Hindlimb muscle (tissue), 1 donor: ENCODE measurements at places on chromosomes 7 and 10. TPM values are rescaled to one million over a fixed set of nuclear protein-coding genes. Genes with fewer than 3 reads are reported as not detected.

DNA sequence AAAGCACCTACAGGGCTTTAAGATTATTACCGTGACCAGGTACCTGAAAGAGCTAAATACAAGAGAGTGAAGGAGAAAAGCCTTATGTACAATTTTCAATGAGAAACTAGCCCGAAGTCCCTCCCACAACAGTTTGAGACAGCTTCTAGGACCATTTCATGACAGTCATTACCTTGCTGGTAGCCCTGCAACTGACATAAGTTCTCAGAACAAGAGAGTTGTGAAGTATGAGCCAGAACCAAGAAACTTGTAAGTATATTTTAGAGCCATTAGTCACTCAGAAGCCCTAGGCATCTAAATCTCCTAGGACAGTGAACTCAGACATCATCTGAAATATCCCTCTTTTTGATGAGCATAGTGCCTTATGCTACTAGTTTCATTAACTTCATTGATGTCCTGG is 792.1 kb downstream of the GRM8 start:
- no peak for DNase-seq

DNA sequence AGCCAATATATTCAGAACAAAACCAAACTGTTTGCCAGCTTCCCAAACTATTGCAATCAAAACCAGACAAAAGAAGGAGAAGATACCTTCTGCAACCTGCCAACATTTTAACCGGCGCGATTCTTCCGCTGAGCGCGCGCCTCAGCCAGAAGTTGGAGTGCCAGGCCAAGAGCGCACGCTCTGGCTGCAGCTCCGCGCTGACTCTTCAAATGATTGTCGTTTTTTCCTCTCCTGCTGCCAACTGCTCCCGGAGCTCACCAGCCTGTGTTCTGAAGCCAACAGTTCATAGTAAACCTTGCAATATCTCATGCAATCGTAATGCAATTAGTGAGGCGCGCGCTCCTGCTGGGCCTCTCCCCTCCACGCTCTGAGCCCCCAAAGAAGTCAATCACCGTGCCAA is 259.7 kb upstream of the MGMT start:
- peak; percentile 70 for DNase-seq

GRCh38 chr10:118564114-118564513 is 31.3 kb downstream of the PRLHR start:
- no peak for DNase-seq

GRCh38 chr10:78337646-78338391 is 304.2 kb downstream of the RPS24 start:
- DNase-seq = no peak

GRCh38 chr10:131936736-131937135 is 35.9 kb downstream of the PPP2R2D start:
- DNase-seq = no peak

GRCh38 chr7:129122078-129122750 is 22.3 kb upstream of the TSPAN33 start:
- no peak for DNase-seq

GRCh38 chr10:5583525-5584175 is 58.9 kb downstream of the CALML3 start:
- peak; percentile 79 for DNase-seq

- no peak for DNase-seq
Observed at GRCh38 chr10:104025524-104025923, 58.6 kb downstream of the SLK start.

The MMD2 gene
- polyA plus RNA-seq = not detected

The RBM20 gene
- 14.0 TPM for polyA plus RNA-seq

The PPP1R9A gene
- polyA plus RNA-seq = 28.7 TPM
